ENCODE measurements at places on chromosomes 1 and 21. TPM values are rescaled to one million over a fixed set of nuclear protein-coding genes. Genes with fewer than 3 reads are reported as not detected.

The TRPM2 gene
- total RNA-seq: 10.3 TPM

DNA sequence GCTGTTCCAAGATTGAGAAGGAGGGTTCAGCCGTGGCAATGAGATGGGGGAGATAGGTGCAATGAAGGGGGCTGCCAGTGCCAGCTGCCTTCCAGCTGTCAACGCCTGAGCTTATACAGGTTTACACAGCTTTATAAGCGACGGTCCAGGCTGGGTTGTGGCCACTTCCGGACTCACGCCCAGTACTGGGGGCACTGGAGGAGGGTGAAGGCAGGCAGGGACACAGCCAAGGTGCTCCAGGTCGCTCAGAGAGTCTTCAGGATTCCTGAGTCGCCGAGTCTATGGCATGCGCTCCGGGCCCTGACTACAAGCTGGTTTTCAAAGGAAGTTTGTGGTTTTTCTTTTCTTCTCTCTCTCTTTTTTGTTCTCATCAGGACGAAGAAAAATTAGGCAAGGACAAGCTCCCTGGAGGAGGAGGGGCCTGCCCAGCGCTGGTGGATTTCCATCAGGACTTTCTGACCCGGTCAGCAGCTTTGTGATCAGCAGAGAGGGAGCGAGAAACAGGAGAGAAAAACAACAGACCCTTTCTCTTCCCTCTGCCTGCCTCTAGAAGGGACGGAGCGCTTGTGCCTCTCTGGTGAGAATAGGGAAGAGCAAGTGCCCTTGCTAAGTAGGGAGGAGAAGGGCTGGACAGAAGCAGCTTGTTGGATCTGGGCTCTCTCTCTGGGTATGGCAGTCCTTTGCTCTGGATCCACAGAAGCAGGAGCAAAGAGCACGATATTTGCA lies at the start of gene MINDY1:
MINDY1 (minus strand) TSS at position 576 of the 726 bp plus-strand sequence. CDS start 4,285 bp downstream, outside the sequence.
- peak within 1 kb of the TSS; percentile 89 for H3K27ac ChIP-seq
- DNase-seq: peak; percentile 93
- H3K36me3 ChIP-seq: peaks cover 10% of the 10 kb centered on the region
- peak within 1 kb of the TSS; percentile 60 for H3K4me3 ChIP-seq
- H3K4me1 ChIP-seq: peaks cover 66% of the 10 kb centered on the region

The HSPA13 gene
- total RNA-seq: 9.8 TPM

- DNase-seq: no peak
- no peak overlapping the region for H3K4me3 ChIP-seq
- peaks cover 34% of the 10 kb centered on the region for H3K27me3 ChIP-seq
- H3K36me3 ChIP-seq: no peaks in the 10 kb centered on the region
- H3K4me1 ChIP-seq: no peaks in the 10 kb centered on the region
Measured at GRCh38 chr1:153253693-153254092, 5.8 kb upstream of the LORICRIN start.

The CELA2B gene
- total RNA-seq: not detected

The HHAT gene
- total RNA-seq: 0.58 TPM

DNA sequence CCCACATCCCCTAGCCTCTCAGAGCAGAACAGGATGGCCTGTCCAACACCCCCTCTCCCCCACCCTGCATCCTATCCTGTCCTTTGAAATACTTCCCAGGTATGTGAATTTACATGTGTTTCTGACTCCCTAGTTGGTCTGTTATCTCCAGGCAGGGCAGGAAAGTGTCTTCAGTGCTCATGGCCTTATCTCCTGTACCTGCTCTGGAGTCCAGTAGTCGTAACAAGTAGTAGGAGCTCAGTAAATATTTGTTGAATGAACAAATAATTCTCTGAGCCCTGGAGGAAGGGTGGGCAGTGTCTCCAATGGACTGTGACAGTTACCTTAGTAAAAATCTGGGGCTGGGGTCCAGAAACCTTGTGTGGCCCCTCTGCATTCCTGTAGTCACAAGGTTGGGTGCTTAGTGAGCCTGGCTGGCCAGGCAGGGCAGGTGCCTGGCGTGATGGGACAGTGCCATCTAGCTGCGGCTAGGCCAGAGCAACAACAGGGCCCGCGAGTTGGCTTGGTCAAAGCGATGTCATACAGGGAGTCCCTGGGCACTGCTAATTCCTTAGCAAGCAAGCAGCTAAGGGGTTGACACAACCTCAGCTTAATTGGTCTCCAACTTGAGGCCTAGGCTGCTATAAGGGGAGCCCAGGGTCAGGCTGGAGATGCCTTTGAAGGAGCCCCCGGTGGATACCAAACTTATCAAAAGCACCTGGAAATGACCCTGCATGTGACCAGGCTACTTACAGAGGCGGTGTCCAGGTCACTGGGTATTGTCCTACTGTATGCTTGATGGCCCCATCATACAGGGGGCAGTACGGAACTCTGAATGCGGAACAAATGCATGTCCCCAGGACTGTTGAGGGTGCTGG lies 89.0 kb upstream of the PPM1J start:
- no peaks in the 10 kb centered on the region for H3K27me3 ChIP-seq
- no peaks in the 10 kb centered on the region for H3K36me3 ChIP-seq
- no peaks in the 10 kb centered on the region for H3K4me1 ChIP-seq
- DNase-seq: peak; percentile 91

Measured in stomach (tissue), 19 donors.